CD4-positive, alpha-beta T cell treated with Interleukin-2 at 100 ng/mL for 4 hours (primary cell): ENCODE measurements at places on chromosomes 3 and 15.

GRCh38 chr3:39220407-39221140 is 28.2 kb upstream of the XIRP1 start:
- peak; percentile 26 for DNase-seq

- DNase-seq: no peak
These were observed 436.8 kb upstream of the CNTN4 start for GRCh38 chr3:1661839-1662238.

DNA sequence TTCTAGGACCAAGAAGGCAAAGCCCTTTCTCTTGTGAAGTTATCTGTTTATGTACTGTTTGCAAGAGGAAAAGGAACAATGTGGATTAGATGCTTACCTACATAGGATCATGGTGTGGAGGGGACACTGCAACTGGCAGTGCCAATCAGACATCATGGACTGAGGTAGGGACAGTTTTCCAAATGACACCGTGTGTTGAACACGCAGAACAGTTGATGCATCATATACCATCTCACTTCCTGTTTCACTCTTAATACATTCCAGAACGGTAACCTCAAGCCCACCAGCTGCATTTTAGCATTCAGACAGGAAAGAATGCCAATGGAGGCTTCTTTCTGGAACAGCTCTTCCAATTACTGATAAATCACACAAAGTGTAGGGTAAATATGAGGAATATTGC is 397.7 kb upstream of the LMCD1 start:
- DNase-seq: no peak

DNA sequence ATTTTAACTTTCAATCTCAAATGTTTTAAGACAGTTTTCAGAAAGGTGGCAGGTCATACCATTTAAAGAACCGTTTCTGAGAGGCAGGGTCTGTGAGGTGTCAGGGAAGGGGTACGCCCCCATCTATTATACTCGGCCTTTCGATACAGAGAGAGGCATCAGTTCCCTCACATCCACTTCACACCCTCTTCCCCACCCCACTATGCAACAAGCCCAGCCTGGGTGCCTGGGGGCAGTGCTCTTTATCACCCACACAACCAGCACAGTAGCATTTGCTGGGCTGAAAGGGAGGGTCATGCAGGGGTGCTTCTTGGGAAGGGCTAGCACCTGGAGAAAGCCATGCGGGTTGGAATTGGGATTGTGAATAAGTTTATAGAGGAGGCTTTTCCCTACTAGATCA is 56.0 kb upstream of the KCNMB2 start:
- no peak for DNase-seq

DNA sequence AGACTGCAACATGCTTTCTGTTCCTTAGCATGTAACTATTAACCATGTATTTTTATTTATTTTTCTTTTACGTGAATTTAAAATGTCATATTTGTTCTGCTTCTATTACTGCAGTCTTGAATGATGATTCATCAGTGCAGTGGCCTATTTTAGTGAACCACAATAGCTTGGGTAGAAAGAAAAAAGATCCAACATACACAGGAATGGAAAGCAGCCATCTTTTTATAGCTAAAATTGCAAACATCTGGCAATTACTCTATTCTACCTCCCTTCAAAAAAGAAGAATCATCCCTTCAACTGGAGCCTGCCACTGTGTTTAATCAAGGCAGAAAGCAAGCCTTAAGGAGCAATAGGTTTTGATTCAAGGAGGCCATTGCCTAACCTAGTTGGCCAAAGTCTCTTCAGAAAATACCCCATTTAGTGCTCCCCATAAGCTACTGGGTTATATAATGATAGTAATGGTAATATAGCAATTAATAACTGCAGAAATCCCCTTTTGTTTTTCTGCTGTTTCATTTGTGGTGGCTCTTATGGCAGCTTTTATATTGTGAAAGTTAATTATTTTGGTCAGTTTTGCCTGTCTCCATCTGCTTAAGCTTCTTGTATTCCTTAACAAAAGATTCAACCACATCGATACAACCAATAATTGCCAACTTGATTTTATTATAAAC is 267.3 kb downstream of the LPP start:
- no peak for DNase-seq

GRCh38 chr3:63056932-63057331 is 181.7 kb upstream of the CADPS start:
- DNase-seq: no peak

DNA sequence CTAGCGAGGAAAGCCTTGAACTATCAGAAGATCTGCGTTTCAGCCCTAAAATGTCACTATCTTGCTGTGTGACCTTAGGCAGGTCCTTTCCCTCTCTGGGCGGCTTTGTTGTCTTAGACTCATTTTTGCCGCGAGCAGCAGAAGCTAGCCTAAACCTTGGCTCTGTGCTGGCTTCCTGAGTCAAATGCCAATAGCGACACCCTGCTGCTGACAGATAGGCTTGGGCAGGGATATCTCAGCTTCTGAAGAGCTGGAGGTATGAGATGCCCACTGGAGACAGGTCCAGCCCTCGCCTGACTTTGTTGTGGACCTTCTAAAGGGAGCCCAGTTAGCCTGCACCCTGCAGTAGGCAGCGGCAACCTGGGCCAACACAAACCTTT is 1.3 kb downstream of the ADAMTSL3 start:
- DNase-seq: no peak

- DNase-seq: no peak
These were observed 47.2 kb downstream of the CD86 start for GRCh38 chr3:122102191-122102935.

GRCh38 chr3:70086336-70086735 is 86.8 kb downstream of the SAMMSON start:
- DNase-seq: no peak

- DNase-seq: no peak
These were observed 32.1 kb upstream of the RFTN1 start for GRCh38 chr3:16545413-16546185.

GRCh38 chr3:170356596-170357175 is 829 bp upstream of the SKIL start:
- DNase-seq: peak; percentile 61

GRCh38 chr15:48796930-48797329 is 13.9 kb downstream of the CEP152 start:
- DNase-seq: peak; percentile 7

DNA sequence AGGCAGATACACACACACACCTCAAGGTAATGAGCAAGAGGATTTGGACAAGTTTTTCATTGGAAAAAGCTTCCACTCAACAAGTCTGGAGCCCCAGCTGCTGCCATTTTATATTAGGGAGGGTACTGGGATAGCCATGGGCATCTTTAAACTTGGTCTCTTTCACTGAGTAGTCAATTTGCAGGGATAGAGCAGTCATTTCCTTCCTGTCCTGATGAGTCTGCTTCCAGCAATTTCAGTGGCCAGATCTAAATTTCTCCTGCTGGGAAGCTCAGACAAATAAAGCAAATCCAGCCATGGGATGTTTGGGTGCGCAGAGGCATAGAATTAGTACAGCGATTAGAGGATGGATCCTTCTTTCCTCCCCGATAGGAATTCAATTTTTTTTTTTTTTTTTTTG is 874 bp upstream of the ERC2 start:
- DNase-seq: no peak

DNA sequence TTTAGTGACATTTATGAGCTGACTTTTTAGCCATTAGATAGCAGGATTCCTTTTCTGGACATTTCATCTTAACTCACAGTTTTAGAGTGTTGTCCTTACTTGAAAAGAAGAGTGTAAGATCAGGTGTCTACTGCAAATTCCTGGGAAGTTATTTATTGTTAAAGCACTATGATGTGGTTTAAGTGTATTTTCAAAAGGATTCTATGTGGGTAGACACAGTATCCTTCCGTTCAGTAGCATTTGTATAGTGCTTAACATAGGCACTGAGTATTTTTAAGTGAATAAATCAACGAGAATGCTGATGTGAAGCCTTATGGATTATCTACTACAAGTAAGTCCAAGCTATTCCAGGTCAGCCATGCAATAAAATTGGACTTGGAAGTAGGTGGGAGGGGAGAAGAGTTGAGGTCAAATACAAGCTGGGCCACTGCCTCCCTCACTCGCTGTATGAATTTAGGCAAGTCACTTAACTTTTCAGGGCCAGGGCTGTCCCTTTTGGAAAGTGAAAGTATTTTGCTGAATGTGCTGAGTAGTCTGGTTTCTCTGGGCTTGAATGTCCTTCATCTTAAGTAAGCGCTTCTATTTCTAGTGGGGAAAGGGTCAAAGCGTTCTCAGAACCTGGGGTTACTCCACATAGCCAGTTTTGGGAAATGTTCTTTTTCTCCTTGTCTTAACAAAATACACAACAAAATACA is 48.6 kb downstream of the GAP43 start:
- no peak for DNase-seq

- peak; percentile 41 for DNase-seq
These were observed 6.1 kb downstream of the GRAMD1C start for GRCh38 chr3:113844622-113845222.

- DNase-seq: no peak
These were observed 799 bp downstream of the ABI3BP start for GRCh38 chr3:100992231-100993012.

DNA sequence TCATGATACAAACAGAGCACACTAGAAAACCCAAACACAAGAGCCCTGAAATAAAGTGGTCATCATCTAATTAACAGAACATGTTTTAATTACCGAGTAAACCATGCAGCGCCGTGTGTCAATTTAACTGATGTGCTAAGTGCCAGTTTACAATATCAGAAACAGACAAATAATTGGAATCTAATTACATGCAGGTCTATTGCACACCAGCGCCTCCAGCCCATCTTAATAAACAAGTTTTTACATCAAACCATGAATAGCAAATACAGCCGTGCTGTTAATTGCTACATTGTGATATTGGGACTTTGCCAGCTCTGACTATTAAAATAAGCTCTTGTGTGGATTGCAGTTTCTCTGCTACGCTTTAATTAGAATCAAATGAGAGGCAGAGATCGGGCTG is 510.2 kb upstream of the MDFIC2 start:
- DNase-seq: no peak

DNA sequence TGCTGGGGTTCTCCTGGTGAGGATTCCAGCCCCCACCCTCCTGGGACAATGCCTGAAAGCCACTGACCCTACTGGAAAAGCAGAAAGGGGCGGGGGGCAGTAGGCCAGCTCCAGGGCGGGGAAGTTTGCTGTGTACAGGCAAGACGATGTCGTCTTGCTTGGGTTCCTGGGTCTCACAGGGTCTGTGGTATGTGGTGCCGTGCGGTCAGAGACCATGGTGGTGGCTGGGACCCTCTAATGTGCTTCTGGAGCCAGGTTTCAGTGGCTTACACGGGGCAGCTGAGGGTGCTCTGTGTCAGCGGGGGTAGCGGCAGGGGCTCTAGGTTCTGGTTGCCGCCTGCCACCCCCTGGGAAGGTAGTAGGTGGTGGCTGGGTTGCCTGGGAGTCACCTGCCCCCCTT is 54.2 kb downstream of the RHCG start:
- no peak for DNase-seq

DNA sequence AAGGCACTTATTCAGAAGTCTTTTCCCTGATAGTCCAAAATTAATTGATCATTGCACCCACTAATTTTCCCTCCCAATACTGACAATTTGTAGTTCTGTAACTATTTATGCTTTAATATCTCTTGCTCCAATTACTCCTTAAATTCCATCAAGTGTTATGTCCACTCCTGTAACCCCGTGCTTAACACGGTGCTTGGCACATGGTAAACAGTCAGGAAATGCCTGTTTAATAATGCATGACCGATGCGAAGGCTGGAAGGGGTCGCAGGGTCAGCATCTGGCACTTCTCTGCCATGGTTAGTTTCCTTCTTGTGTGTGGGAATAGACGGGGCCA is 553 bp upstream of the SEC22A start:
- no peak for DNase-seq

DNA sequence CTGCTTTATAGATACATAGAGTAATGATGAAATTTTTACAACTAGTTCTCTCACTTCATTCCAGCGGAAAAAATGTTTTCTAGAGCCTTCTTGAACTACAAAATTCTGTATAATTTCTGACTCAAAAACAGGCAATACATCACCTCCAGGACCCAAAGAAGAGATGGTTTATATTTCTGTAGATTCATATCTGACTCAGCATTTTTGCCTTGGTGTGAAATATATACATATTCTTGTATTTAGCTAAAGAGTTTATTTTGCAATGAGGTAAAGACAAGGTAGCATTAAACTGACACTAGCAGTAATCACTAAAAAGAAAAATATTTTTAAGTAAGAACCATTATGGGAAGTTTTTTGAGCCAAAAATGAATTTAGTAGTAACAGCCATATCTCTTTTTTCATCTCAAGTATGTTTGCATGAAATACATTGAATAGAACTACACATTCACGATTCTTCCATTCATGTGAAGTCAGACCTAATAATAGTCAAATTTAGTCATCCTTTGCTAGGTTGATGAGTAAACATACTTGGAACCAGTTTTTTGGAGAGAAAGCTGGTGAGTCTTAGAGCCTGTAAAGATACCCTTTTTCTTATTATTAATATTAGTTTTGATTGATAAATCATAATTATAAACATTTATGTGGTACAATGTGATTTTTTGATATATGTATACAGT is 31.6 kb downstream of the COL8A1 start:
- no peak for DNase-seq

- DNase-seq: no peak
These were observed 225.9 kb upstream of the C2CD4B start for GRCh38 chr15:62390791-62391640.

DNA sequence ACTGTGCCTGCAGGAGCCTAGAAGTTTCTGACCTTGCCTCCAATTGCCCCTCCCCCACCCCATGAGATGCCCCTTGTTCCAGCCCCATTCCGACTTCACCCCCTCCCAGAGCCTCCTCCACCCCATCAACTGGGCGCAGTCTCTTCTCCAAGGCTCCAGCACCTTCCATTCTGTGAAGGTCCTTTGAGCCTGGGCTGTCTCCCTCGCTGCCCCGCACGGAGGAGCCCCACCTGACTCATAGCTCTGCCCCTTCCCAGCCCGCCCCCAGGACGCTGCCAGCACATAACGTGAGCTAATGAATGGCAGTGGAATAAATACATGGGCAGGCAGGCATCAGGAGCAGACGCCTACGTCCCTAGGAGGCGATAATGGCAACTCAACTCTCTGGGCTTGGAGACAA is 113.1 kb downstream of the NUP210 start:
- no peak for DNase-seq

GRCh38 chr15:73282567-73283365 is 86.0 kb downstream of the HCN4 start:
- no peak for DNase-seq

DNA sequence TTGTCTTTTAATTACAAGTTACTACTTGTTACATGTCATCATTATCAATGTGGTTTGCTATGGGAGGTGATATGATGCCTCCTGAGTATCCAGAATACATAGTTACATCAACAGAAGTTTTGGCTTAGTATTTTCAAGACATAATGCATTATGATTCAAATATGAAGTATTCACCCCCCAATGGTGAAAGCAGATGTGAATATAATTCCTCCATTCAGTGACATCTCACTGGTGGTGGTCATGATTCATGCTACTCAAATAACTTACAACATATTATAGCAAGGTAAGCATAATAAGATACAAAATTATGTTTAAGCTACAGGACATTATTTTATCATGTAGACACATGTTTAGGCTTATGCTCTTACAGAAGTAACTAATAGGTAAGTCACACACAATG is 34.9 kb upstream of the TTBK2 start:
- no peak for DNase-seq

DNA sequence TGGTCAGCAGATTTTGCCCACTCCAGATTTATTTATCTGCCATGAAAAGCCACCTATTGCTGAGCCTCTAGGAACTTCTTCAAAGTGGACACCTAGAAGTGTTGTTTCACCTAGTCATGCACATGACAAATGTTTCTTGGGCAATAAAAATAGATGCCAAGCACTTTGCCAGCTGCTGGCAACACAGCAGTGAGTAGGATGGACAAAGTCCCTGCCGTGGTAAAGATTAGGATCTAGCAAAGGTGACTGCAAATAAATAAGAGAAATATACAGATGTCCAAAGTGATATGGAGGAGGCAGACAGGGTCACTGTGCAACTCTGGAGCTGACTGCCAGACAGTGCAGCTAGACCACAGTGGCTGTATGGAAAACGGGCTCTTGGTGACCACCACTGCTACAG is 137.9 kb downstream of the SUCLG2 start:
- no peak for DNase-seq
